ENCODE measurements at places on chromosomes 16 and 17. TPM values are rescaled to one million over a fixed set of nuclear protein-coding genes. Genes with fewer than 3 reads are reported as not detected.

- no peak for DNase-seq
- H3K4me3 ChIP-seq: no peak overlapping the region
- no peaks in the 10 kb centered on the region for H3K36me3 ChIP-seq
- no peaks in the 10 kb centered on the region for H3K4me1 ChIP-seq
- peaks cover under 1% of the 10 kb centered on the region for H3K27me3 ChIP-seq
- no peak overlapping the region for H3K27ac ChIP-seq
Measured at GRCh38 chr17:79851461-79851817, 12.2 kb upstream of the CBX4 start.

DNA sequence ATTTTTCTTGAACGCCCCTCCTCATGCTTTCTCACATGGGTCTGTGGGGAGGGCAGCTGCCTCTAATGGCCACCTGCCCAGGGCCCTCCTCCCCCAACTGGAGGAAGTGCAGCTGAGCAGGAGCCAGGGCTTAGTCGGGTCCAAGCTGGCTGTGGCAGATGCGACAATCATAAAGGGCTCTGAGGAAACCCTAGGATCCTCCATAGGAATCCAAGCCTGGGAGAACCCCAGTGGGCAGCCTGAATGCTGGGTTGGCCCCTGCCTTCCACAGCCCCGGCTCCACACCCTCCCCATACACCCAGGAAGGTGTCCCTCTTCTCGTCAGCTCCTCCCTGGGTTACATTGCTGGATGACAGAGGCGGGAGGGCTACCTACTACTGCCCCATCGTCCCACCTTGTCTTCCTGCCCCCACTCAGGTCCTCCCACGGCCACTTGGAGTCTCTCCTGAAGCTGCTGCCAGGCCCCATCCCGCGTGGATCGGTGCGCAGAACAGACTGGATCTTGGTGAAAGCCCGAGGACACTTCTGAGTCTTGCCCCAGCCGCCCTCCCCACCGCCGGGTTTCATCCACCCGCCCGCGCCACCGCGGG, 15.6 kb upstream of the CBFB start:
- DNase-seq: no peak
- H3K27ac ChIP-seq: peak overlapping the region; percentile 79
- no peaks in the 10 kb centered on the region for H3K36me3 ChIP-seq
- H3K27me3 ChIP-seq: no peaks in the 10 kb centered on the region
- H3K4me3 ChIP-seq: peak overlapping the region; percentile 61

- no peaks in the 10 kb centered on the region for H3K27me3 ChIP-seq
- no peak overlapping the region for H3K4me3 ChIP-seq
- H3K36me3 ChIP-seq: no peaks in the 10 kb centered on the region
- peak overlapping the region; percentile 86 for H3K27ac ChIP-seq
Measured at GRCh38 chr17:4509923-4510617, 11.4 kb downstream of the SPNS2 start.

GRCh38 chr16:65038100-65038499, 83.8 kb downstream of the CDH11 start:
- no peak overlapping the region for H3K27ac ChIP-seq
- no peaks in the 10 kb centered on the region for H3K27me3 ChIP-seq
- no peak overlapping the region for H3K4me3 ChIP-seq
- H3K36me3 ChIP-seq: no peaks in the 10 kb centered on the region
- no peak for DNase-seq

DNA sequence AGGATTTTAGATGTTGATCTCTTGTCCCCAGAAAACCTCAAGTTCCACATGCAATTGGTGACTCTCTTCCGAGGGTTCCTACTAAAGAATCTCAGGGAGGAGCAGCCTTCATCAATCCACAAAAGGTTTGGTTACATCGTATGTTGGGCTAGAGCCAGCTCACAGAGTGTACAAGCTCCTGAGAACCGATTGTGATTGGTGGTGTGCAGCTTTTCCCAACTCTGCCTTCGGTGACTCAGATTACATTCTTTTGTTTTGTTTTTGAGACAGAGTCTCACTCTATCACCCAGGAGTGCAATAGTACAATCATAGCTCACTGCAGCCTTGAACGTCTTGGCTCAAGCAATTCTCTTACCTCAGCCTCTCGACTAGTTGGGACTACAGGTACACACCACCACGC, 172.4 kb downstream of the PMP22 start:
- H3K4me1 ChIP-seq: peaks cover under 1% of the 10 kb centered on the region
- no peaks in the 10 kb centered on the region for H3K27me3 ChIP-seq
- H3K27ac ChIP-seq: peak overlapping the region; percentile 52

- H3K4me1 ChIP-seq: peaks cover 40% of the 10 kb centered on the region
- peak; percentile 48 for DNase-seq
- H3K27me3 ChIP-seq: no peaks in the 10 kb centered on the region
- H3K36me3 ChIP-seq: no peaks in the 10 kb centered on the region
- H3K4me3 ChIP-seq: no peak overlapping the region
Measured at GRCh38 chr16:84180519-84181140, 6.2 kb downstream of the TAF1C start.

GRCh38 chr17:78322327-78322857, 37.5 kb downstream of the SOCS3 start:
- H3K4me3 ChIP-seq: no peak overlapping the region
- peaks cover 52% of the 10 kb centered on the region for H3K4me1 ChIP-seq
- H3K36me3 ChIP-seq: no peaks in the 10 kb centered on the region
- H3K27me3 ChIP-seq: no peaks in the 10 kb centered on the region
- peak overlapping the region; percentile 96 for H3K27ac ChIP-seq

DNA sequence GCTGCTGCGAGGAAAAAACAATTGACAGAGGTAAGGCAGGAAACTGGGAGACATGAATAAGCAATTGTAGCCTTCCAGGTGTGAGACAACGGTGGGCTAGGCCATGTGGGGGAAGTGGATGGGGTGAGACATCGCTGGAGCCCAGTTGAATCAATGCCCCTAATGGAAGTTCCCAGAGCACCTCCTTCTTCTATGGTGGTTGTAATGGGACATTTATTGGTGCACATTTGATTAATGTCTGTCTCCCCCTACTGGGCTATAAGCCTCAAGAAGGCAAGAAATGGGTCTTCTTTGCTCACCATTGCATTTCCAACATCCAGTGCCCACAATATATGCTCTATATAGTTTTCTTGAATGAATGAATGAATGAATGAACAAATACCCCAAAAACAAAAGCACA, 22.7 kb upstream of the CD300E start:
- no peaks in the 10 kb centered on the region for H3K4me1 ChIP-seq
- DNase-seq: no peak
- H3K27me3 ChIP-seq: peaks cover 52% of the 10 kb centered on the region
- no peak overlapping the region for H3K27ac ChIP-seq
- H3K4me3 ChIP-seq: no peak overlapping the region
- no peaks in the 10 kb centered on the region for H3K36me3 ChIP-seq

DNA sequence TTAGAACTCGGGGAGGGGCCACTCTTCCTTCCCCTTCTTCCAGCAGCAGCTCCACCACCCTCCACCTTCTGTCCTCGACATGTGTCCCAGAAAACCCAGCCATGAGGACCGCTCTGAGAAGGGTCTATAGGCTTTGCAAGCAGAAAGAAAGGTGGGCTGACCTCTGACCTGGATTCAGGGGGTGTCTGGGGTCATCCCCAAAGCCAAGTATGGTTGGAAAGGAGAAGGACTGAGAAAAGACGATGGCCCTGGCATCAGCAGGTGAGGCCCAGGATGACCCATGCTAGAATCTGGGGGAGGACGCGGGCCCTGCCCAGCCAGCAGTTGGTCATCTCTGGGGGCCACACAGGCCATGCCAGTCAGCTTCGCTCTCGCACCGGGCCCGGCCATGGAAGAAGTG, 6.1 kb upstream of the SMIM5 start:
- no peak overlapping the region for H3K4me3 ChIP-seq
- no peak for DNase-seq
- H3K27ac ChIP-seq: no peak overlapping the region
- peaks cover 8% of the 10 kb centered on the region for H3K4me1 ChIP-seq
- H3K27me3 ChIP-seq: no peaks in the 10 kb centered on the region

- no peaks in the 10 kb centered on the region for H3K36me3 ChIP-seq
- no peak for DNase-seq
- H3K27me3 ChIP-seq: no peaks in the 10 kb centered on the region
- no peak overlapping the region for H3K27ac ChIP-seq
Measured at GRCh38 chr16:10325783-10326543, 59.9 kb upstream of the ATF7IP2 start.

DNA sequence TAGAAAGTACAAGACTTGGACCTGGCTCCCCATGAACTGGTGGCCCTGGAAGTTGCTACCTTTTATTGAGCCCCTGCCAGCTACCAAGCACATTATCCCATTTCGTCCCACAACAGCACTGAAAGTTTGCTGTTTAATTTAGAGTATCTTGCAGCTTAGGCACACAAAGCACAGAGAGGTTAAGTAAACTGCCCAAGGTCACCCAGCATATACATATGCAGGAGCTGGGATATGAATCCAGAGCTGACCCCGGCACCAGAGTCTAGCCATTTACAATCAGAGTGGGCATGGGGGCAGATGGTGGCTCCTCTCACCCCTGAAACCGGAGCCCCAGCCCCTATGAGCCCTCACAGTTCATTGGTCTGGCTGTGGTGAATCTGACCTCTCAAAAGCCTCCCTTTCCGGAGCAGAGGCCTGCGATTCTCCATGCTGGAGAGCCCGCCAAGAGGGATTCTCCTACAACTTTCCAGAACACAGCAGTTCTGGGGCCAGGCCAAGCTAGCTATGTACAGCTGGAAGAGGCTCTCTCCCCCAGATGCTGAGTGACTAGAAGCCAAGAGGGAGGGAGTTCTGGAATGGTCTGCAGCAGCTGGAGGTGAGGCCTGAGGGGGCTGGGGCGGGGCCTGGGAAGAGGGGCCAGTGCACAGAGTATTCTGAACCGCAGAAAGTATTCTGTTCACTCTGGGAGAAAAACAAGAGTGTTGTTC, 58.3 kb downstream of the SREBF1 start:
- peak; percentile 76 for DNase-seq
- H3K36me3 ChIP-seq: no peaks in the 10 kb centered on the region
- peak overlapping the region; percentile 89 for H3K27ac ChIP-seq
- no peaks in the 10 kb centered on the region for H3K27me3 ChIP-seq

- no peak for DNase-seq
- no peak overlapping the region for H3K4me3 ChIP-seq
- no peak overlapping the region for H3K27ac ChIP-seq
- no peaks in the 10 kb centered on the region for H3K4me1 ChIP-seq
Measured at GRCh38 chr16:27595993-27596392, 46.0 kb downstream of the KATNIP start.

- no peak overlapping the region for H3K4me3 ChIP-seq
- no peaks in the 10 kb centered on the region for H3K27me3 ChIP-seq
- H3K4me1 ChIP-seq: peaks cover 73% of the 10 kb centered on the region
- peak overlapping the region; percentile 30 for H3K27ac ChIP-seq
- no peak for DNase-seq
Measured at GRCh38 chr16:70418274-70418992, 20.5 kb downstream of the ST3GAL2 start.

DNA sequence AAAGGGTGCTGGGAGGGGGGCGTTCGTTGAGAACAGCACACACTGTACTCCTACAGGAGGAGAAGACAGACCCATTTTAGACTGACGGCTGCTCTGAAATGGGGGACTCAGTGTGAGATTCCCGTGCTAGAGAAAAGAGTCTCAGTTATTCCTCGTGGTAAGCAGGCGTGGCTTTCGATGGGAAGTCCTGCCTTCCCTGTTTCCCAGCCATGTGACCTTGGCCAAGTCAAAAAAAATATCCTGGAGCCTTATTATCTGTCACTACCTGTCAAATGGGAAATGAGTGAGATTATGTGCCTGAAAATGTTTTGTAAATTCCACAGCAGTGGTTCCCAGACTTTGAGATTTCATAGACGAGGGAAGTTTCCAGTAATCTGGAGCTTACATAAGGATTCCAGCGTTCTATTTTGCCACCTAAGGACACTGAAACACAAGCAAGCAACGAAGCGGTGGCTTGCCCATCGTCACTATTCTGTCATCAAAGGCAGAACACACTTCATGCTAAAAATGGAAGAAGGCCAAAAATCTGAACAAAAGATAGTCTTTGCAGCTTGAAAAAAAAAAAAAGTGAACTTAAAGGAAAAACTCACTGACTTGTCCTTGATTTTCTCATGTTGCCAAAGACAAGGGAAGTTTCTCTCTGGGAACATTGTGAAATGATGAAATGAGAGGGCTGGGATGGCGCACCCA, 253.4 kb upstream of the RPL38 start:
- no peak for DNase-seq
- peaks cover 13% of the 10 kb centered on the region for H3K4me1 ChIP-seq
- peaks cover 57% of the 10 kb centered on the region for H3K27me3 ChIP-seq
- no peaks in the 10 kb centered on the region for H3K36me3 ChIP-seq

- peaks cover 4% of the 10 kb centered on the region for H3K4me1 ChIP-seq
- no peaks in the 10 kb centered on the region for H3K27me3 ChIP-seq
- no peak for DNase-seq
- no peak overlapping the region for H3K27ac ChIP-seq
- H3K4me3 ChIP-seq: no peak overlapping the region
Measured at GRCh38 chr17:80561541-80562114, 17.0 kb downstream of the RPTOR start.

GRCh38 chr16:82231008-82231787, 61.2 kb upstream of the MPHOSPH6 start:
- no peak overlapping the region for H3K4me3 ChIP-seq
- DNase-seq: no peak
- H3K27me3 ChIP-seq: no peaks in the 10 kb centered on the region
- no peaks in the 10 kb centered on the region for H3K36me3 ChIP-seq
- H3K27ac ChIP-seq: no peak overlapping the region

GRCh38 chr16:901149-901548, 69.6 kb downstream of the LMF1 start:
- H3K36me3 ChIP-seq: no peaks in the 10 kb centered on the region
- H3K4me3 ChIP-seq: no peak overlapping the region
- H3K27me3 ChIP-seq: no peaks in the 10 kb centered on the region

- H3K27ac ChIP-seq: no peak overlapping the region
- H3K27me3 ChIP-seq: no peaks in the 10 kb centered on the region
- no peaks in the 10 kb centered on the region for H3K4me1 ChIP-seq
- DNase-seq: no peak
- H3K36me3 ChIP-seq: no peaks in the 10 kb centered on the region
Measured at GRCh38 chr17:13321951-13322701, 279.6 kb downstream of the HS3ST3A1 start.

- no peak overlapping the region for H3K27ac ChIP-seq
- no peaks in the 10 kb centered on the region for H3K27me3 ChIP-seq
- H3K36me3 ChIP-seq: peaks cover 6% of the 10 kb centered on the region
- no peak for DNase-seq
- no peak overlapping the region for H3K4me3 ChIP-seq
- H3K4me1 ChIP-seq: peaks cover 6% of the 10 kb centered on the region
Measured at GRCh38 chr16:8898660-8899318, 16.6 kb downstream of the LITAFD start.

The SEZ6 gene
- not detected for total RNA-seq

The CHD9NB gene
- 0.41 TPM for total RNA-seq

The MILR1 gene
- 1.2 TPM for total RNA-seq

The MC1R gene
- 1.3 TPM for total RNA-seq

The KCNJ18 gene
- total RNA-seq: not detected

The MYO1D gene
- 16.4 TPM for total RNA-seq

The MMP25 gene
- total RNA-seq: 3.9 TPM

The IL21R gene
- total RNA-seq: 0.13 TPM

The PABPN1L gene
- total RNA-seq: not detected
